Neuronal stem cell (in vitro differentiated cells): ENCODE measurements at places on chromosomes 16 and 17.

DNA sequence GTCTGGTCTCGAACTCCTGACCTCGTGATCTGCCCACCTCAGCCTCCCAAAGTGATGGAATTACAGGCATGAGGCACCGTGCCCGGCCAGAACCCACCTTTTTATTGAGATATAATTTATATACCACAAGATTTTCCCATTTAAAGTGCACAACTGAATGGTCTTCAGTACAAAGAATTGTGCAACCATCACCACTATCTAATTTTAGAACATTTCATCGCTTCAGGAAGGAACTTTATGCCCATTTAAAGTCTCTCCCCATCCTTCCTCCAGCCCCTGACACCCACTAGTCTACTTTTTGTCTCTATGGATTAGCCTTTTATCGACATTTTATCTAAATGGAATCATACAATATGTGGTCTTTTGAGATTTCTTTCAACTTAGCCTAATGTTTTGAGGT is 25.4 kb upstream of the HELZ start:
- DNase-seq, result no peak

GRCh38 chr17:4479340-4479981 is 19.2 kb upstream of the SPNS2 start:
- no peak for DNase-seq

DNA sequence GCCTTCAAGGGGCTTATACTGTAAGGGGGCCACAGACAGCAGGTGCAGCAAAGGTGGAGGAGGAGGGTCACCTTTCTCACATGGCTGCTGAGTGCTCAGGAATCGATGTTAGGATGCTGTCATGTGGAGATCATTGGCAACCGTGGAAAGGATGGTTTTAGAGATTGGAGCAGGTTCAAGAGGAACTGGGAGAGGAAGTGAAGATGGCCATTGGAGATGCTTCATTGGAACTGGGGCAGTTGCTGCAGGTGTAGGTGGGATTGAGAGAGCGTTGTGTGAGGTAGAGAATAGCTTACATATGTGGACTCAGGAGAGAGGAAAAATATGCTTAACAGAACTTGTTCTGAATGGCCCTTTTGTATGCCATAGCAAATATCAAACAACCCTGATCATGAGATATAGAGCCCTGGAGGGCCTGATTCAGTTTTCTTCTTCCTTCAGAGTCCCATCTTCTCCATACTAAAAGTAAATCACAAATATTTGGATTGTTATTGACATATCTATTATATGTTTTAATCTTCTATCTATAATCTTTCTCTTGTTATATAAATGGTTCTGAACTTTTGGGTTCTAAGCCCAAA is 40.8 kb downstream of the LDHD start:
- DNase-seq, result no peak

- no peak for DNase-seq
Observed at GRCh38 chr17:69959283-69959682, 115.7 kb upstream of the KCNJ16 start.
